ENCODE measurements at places on chromosomes 2 and 18.
A peak's percentile ranks its signal among the peaks of the same experiment; 100 is the strongest.

GRCh38 chr2:105888625-105889024, 143.9 kb downstream of the NCK2 start:
- no peak for DNase-seq

- DNase-seq, result no peak
These were observed 479.4 kb downstream of the METTL4 start for GRCh38 chr18:2091937-2092336.

- DNase-seq, result no peak
These were observed 1.7 kb downstream of the SCN2A start for GRCh38 chr2:165240916-165241315.

DNA sequence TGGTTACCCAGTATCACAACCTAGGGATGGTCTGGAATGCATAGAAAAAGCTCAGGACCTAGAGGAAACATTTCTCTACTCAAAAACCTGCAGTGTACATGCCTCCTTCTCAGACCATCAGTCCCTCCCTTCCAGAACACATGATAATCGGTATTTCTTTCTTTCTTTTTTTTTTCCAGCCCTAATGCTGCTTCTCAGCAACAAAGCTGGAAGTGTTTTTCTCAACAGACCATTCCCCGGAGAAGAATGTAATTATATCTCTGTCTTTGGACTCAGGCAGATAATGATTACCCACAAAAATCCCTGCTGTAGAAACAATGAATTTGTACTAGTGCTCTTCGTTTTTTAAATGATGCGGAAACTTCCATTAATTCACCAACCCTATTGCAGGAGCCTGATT, 44.1 kb upstream of the NDUFV2 start:
- DNase-seq, result peak; percentile 14

DNA sequence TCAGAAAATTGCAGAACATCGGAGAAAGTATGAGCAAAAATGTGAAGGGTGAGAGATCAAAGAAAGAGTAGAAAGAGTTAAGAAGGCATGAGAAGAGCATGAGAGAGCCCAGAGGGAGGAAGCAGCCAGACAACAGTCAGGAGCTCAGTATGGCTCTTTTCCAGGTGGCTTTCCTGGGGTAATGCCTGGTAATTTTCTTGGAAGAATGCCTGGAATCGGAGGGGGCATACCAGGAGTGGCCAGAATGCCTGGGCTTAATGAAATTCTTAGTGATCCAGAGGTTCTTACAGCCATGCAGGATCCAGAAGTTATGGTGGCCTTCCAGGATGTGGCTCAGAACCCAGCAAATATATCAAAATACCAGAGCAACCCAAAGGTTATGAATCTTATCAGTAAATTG, 271.8 kb upstream of the TFPI start:
- no peak for DNase-seq

DNA sequence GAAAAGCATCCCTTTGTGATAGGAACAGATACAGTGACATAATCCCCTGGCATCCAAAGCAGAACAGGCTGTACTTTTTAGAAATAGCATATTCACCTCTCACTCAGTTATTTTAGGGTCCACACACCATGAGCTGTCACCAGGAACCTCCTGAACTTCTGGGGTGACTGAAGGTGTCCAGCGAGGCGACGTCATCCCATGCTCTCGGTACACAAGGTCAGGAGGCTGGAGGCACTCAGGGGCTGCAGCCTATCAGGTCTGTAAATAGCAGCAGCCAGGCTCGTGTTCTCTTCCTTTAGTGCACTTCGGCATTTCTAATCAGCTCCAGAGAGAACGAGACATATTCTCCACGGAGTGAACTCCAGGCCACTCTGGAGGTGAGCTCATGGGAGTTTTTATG, 98.3 kb downstream of the GATA6 start:
- no peak for DNase-seq

DNA sequence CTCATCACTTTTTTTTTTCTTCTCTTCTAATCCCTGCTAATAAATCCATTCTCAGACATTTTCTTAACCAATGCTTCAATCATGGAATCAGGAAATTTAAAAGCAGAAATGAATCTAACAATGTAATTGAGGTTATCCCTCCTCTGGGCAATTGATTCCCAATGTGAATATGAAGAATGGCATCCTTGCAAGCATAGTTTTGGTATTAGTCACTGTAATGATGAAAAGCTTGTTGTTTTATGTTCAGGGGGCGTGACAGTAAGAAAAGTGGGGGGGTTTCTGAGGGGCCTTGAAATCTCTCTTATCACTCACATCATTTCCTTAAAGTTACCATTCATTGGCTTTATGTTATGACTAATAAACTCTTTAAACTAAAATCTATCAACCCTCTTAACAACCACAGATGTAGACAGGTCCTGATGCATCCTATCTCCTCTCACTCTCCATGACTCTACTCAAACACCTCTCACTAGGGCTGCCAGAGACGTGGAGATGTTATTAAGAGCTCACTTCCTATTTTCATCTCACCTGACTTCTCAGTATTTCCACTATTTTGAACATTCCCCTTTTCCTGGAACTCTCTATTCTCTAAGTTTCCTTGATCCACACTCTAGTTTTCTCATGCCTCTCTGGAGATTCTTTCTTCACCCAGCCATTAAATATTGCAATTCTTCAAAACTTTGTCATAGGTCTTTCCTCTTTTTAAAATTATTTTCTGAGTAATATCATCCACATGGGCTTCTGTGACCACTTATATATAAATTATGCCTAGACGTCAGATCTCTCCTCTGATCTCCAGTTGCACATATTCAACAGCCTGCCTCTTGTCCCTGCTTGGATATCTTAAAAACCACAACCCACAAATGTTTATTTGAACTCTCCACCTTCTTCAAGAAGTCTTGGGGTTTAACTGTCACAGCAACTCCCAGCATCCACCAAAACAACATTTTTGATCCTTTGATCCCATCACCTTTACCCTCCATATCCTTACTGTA, 332.9 kb downstream of the CDH2 start:
- no peak for DNase-seq

- DNase-seq, result no peak
These were observed 155.2 kb downstream of the PXDN start for GRCh38 chr2:1588978-1589621.

- no peak for DNase-seq
These were observed 94.6 kb downstream of the LDLRAD4 start for GRCh38 chr18:13313006-13313686.

DNA sequence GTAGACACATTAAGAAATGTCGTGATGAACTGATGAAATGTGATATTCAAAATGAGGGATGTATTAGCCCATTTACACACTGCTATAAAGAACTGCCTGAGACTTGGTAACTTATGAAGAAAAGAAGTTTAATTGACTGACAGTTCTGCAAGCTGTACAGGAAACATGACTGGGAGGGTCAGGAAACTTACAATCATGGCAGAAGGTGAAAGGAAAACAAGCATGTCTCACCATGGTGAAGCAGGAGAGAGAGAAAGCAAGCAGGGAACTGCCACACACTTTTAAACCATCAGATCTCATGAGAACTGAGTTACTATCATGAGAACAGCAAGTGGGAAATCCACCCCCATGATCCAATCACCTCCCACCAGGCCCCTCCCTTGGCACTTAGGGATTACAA, 1010.8 kb upstream of the CELF4 start:
- DNase-seq, result no peak

DNA sequence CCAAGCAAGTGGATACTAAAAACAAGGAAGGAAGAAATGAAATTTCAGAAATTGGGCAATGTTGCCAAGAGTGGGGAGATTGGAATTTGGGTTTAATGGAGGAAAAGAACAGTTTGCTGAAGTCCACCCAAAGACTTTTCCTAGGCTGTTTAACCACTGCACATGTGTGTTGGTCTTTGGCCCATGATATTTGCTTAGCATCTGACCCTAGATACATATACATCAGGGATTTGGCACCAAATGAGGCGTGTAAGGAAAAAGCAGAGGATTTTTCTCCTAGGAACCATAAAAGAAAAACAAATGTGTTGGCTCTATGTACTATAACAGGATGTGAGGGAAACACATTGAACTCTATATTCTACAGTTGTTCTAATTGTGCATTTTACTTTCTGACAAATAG, 80.7 kb upstream of the CD28 start:
- DNase-seq, result no peak

DNA sequence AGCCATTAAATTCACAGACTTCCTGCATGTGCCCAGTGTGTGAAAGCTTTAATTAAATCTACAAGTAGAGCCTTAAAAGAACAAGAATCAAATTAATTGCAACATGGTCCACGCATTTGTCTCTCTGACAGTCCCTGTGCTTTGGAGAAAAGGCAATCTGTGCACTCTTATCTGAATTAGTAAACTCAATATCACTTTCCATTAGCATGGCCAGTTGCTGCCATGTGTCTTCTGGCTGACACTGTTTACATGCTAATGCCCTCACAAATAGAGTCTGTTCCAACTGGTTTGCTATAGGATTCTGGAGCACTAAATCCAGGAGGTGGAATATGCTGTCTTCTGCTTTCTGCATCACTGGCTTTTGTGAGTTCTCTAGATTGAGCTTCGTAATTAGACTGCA, 434.5 kb upstream of the RAB12 start:
- DNase-seq, result no peak

DNA sequence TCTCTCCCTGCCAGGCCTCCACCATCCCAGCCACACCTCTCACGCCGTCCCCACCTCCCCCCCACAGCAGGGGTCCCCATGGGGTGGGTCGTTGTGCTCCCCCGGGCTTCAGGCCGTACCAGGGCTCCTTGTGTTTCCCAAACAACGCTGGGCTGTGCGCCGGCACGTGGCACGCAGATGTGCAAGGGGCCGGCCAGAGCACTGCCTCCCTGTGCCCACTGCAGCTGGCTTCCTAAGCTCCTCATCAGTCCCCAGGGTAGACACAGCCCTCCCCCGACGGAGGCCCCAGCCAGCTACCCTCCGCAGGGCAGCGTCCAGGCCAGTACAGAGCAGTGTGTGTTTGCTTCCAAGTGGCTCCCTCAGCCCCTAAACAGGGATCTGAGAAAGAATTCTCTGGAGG, 34.0 kb downstream of the BIN1 start:
- DNase-seq, result no peak

- no peak for DNase-seq
These were observed 32.4 kb downstream of the SLC66A2 start for GRCh38 chr18:79919089-79919488.

- DNase-seq, result no peak
These were observed 1118.7 kb downstream of the SUCLG1 start for GRCh38 chr2:83340424-83340823.

DNA sequence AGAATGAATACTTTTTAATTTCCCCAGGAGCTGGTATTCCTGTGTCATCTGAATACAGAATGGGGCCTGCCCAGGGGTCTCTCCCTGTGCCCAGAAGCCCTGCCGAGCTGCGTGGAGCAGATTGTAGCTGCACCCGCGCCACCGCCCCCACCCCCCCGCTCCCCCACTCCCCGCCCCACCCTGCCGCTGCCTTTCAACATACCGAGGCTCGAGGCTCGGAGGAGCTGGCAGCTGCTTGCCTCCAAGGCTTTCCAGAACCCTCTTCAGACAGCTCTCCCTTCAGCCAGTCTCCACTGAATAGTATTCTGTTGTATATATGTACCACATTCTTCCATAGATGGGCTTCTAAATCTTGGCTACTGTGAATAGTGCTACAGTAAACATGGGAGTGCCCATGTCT, 150.7 kb downstream of the TSN start:
- no peak for DNase-seq

GRCh38 chr18:46104128-46104911, at the start of gene HAUS1:
Gene HAUS1, plus strand, starts transcription at chr18:46104385. Its CDS starts 27 bp downstream, at chr18:46104412.
- peak; percentile 91 for DNase-seq

DNA sequence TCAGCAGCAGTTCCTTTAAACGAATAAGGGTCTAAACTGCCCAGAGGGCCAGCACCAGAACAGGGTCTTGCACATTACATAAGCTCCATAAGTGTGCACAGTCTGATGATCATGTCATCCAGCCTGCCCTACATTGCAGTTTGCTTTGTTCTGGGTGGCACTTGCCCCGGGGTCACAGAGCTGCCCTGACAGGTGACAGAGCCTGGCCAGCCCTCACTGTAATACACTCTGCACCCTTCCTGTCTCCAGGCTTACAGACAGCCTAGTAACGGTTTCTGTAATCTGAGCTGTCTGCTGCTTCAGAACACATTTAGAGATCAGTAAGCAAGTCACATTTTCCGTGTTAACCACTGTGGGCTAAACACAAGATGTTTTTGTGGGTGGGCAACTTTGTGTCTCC, 213.3 kb downstream of the FAM210A start:
- peak; percentile 7 for DNase-seq

DNA sequence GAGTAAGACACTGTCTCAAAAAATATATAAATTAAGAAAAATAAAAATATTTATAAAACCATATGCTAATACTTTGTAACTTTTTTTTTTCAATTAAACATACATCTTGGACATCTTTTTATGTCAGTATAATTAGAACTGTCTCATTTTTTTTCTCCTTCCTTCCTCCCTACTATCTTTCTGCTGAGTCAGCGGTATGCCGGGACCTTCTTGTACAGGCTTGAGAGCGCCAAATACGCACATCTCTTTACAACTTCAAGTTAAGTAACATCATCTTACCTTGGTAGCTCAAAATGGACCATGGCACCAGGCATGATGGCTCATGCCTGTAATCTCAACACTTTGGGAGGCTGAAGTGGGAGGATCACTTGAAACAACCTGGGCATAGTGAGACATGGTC, 153.4 kb downstream of the FAM161A start:
- no peak for DNase-seq

DNA sequence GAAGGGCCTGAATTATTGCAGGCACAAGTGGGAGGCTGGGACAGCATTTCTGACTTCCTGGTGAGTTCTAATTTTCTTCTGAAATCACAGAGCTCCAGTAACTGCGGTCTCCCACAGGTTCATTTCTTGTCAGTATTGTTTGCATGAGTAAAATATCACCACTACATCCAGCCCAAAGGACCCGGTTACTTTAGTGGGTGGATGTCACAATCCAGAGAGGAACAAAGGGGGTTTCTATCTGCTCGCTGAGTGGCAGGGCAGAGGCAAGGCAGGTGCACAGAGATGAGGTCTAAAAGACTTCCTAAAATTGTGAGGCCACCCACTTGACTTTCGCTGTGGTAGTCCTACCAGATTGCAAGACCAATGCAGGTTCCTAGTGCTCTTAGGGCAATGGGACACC, 800.4 kb upstream of the ID2 start:
- DNase-seq, result no peak

- DNase-seq, result no peak
These were observed 80.2 kb downstream of the COL6A3 start for GRCh38 chr2:237333748-237334147.

Measured in NCI-H2171 (cell line).